ENCODE measurements at places on chromosomes 13 and 19.

DNA sequence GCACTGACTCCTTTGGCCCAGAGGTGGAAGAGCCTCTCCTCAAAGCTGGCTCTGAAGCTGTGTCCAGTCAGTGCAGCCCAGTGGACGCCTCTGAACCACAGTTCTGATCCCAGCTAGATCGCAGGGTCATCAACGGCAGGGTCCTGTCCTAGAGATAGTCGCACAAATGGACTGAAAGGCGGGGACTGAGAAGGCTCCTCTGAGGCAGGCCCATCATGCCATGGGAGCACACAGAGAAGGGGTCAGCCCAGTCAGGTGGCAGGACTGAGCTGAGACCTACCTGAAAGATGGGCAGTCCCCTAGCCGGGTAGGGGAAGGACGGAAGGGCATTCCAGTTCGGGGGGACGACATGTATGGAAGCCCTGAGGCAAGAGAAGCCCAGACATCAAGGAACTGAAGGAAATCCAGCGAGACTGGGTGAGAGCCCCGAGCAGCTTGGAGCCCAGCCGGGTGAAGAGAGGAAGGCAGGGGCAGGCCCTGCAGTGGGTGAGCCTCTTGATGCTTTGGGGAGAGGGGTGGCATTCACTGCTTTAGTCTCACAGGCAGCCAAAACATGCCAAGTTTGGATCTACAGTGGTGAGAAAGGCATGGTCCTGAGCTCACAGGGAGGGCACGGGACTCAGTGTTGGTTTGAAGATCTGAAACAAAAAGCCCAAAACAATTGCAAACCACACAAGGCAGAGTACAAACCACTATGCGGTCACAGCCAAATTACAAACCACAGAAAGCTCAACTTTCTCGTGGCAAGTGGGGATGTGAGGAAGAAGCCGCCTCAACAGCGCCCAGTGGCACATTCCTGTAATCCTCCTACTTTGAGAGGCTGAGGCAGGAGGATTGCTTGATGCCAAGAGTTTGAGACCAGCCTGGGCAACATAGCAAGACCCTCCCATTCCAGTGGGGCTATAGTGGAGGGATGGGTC lies 10.0 kb downstream of the CALM3 start:
- DNase-seq, result no peak

DNA sequence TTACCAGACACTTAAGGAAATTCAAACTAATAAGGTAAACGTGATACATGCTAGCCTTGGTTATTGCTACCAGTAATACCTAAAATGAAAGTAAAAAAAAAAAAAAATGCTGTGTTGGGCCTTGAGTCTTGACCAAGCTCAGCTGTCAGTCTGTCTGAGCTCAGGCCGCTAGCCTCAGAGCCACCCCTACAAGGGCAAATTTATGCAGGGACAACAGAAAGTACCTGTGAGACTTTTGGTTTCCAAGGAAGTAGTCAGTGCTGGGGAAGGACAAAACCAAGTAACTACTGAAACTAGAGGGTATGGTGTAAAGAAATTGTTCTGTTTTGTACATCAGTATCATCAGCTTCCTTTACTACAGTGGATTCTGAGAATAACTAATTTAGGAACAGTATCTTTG lies 134.3 kb upstream of the SLITRK5 start:
- no peak for DNase-seq

DNA sequence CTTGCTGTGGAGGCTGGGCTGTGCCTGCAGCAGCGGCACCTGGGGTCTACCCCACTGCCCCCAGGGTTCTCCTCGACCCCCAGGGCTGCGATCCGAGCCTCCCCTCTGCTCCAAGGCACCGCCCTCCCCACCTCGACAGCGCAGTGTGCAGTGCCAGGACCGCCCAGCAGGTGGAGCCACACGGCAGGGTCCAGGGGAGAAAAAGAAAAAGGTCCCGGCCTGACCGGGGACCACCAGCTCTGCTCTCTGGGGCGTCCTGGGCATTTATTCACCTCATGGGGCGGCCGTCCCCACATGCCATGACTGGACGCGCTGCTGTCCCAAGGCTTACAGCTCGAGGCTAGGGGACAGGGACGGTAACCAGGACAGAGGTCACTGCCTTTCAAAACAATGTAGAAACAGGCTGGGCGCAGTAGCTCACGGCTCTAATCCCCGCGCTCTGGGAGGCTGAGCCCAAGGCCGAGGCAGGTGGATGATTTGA lies 10.6 kb downstream of the REXO1 start:
- no peak for DNase-seq

DNA sequence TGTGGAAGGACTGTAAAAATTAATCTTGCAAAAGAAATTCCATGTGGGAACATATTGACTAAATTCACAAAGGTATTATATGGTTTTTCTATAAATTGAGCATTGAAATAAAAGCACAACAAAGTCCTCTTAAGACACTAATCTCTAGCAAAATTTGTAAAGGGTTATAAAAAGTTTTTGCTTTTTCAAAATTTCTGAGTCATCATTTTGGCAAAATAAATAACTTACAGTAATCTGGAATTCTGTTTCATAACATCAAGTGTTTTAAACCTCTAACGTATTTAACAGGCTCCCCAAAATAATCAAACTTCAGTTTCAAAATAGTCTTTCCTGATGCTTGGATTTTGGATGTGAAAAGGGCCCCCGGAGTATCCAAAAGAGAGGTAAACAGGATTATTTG lies 26.0 kb downstream of the MED4 start:
- no peak for DNase-seq

DNA sequence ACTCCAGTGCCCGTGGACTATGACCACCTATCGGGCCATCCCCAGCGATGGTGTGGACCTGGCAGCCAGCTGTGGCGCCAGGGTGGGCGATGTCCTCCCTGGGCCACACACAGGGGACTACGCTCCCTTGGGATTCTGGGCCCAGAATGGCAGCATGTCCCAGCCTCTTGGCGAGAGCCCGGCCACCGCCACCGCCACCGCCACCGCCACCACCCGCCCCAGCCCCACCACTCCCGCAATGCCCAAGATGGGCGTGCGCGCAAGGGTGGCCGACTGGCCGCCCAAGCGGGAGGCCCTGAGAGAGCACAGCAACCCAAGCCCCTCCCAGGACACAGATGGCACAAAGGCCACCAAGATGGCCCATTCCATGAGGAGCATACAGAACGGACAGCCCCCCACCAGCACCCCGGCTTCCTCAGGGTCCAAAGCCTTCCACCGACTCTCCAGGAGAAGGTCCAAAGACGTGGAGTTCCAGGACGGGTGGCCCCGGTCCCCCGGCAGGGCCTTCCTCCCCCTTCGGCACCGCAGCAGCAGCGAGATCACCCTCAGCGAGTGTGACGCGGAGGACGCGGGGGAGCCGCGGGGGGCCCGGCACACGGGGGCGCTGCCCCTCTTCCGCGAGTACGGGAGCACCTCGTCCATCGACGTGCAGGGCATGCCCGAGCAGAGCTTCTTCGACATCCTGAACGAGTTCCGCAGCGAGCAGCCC lies 142.3 kb downstream of the DPF1 start:
- DNase-seq, result no peak

- no peak for DNase-seq
Observed at GRCh38 chr19:1907563-1908363, 2.6 kb downstream of the ADAT3 start.

GRCh38 chr19:2187159-2187558 lies 23.4 kb downstream of the DOT1L start:
- no peak for DNase-seq

- DNase-seq, result peak; percentile 23
Observed at GRCh38 chr19:50377051-50377461, 799 bp downstream of the NR1H2 start.

DNA sequence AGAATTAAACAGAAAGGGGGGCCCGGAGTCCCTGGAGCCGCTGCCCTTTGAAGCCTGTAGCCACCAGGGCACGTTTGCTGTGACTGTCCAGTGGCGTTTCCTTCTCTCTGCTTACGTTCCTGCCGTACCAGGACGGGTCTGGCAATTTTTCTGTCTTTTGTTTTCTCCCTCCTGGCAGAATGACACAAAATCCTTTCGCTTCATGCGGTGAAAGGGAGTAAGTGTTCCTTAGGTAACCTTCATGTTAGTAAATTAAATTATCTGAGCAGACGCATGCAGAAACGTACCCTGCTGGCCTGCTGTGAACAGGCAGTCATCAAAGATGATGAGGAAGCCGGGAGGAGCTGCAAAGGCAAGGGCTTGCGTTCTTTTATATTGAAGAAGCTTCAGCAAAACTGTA lies 299.3 kb upstream of the ARGLU1 start:
- no peak for DNase-seq

DNA sequence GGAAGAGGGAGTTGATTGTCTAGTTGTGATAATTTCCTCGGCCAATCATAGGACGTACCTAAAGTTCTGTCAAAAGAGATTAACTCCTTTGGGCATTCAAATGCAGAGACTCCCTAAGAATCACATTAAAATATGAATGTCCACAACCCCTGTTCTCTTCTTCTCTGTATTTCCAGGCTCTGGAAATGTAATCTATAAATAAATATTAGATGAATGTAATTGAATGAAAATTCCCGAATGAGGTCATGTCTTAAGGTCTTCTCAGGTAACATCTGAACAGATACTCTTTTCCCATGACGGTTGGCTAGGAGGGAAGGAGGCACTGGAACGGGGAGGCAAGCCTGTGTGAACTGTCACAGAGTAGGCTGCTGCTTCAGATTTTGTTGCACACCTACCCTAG lies 145.2 kb downstream of the OXGR1 start:
- DNase-seq, result no peak

DNA sequence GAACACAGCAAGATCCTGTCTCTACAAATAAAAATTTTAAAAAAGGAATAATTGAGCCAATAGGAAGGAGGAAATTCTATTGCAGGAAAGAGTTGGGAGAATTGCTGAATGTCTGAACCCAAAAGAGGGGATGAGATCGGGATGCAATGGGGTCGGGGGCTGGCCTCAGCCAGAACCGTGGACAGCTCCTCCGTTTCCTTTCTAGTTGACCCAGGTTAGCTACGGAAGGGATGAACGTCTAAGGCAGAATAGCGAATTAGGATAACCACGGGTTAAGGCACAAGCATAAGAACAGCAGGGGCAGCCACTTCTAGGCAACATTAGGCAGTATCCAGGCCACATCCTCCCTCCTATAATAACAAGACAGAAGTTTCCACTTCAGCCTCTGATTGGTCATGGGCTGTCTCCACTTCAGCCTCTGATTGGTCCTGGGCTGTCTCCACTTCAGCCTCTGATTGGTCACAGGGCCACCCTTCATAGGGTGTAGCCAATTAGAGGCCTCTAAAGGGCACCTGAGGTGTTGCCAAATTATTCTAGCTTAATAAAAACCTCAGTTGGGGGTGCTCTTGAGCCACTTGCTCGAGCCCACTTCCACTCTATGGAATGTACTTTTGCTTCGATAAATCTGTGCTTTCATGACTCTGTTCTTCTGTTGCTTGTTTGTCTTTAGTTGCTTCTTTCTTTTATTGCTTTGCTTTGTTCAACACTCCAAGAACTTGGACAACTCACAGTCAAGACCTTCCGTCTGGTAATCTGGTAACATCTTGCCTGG lies 24.9 kb upstream of the TPM4 start:
- DNase-seq, result no peak

- DNase-seq, result no peak
Observed at GRCh38 chr19:18385675-18386542, at the start of gene GDF15. Gene GDF15, plus strand, starts transcription at chr19:18386158. Its CDS starts 32 bp downstream, at chr19:18386190.

DNA sequence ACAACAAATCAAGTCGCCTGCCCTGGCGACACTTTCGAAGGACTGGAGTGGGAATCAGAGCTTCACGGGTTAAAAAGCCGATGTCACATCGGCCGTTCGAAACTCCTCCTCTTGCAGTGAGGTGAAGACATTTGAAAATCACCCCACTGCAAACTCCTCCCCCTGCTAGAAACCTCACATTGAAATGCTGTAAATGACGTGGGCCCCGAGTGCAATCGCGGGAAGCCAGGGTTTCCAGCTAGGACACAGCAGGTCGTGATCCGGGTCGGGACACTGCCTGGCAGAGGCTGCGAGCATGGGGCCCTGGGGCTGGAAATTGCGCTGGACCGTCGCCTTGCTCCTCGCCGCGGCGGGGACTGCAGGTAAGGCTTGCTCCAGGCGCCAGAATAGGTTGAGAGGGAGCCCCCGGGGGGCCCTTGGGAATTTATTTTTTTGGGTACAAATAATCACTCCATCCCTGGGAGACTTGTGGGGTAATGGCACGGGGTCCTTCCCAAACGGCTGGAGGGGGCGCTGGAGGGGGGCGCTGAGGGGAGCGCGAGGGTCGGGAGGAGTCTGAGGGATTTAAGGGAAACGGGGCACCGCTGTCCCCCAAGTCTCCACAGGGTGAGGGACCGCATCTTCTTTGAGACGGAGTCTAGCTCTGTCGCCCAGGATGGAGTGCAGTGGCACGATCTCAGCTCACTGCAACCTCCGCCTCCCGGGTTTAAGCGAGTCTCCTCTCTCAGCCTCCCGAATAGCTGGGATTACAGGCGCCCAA lies at the start of gene LDLR:
Gene LDLR, plus strand, starts transcription at position 210 of the 760 bp plus-strand sequence. Its CDS starts 86 bp downstream, at position 296.
- peak; percentile 87 for DNase-seq

DNA sequence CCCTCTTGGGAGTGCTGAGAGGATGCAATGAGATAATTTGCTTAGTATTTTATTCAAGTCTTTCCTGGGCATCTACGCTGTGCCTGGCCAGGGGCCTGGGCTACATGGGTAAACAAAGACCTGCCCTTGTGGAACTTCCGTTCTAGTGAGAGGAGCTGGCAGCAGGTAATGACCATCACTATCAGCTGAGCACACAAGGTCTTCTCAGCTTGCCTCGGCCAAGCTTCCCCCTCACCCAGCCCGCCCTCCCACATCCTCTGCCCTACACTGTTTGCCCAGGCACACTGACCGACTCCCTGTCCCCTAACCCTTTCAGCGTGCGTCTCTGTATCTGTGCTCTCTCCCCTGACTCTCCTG lies 8.6 kb upstream of the FKRP start:
- DNase-seq, result peak; percentile 25

DNA sequence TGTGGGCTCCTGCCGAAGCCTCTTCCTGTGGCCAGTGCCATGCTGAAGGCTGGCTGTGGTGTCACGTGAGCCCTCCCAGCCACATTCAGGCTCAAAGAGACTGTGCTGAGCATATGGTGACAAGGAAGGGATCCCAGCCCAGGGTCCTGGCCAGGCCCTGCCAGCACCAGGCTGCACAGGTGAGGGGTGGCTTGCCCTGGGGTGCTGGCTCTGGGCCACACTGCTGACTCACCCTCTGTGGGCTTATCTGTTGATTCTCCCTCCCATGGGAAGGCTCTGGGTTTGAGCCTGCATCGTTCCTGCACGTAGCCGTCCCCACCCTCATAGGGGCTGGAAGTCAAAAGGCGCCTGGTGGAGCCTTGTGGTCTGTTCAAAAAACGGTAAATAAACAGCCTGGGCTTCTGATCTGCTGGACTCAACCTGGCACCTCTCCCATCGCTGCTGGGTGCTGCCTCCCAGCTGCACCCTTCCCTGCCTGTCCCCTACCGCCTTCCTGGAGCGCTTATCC lies 31.1 kb downstream of the DNM2 start:
- DNase-seq, result peak; percentile 78

- DNase-seq, result no peak
Observed at GRCh38 chr19:1524287-1524971, 552 bp downstream of the PLK5 start.

DNA sequence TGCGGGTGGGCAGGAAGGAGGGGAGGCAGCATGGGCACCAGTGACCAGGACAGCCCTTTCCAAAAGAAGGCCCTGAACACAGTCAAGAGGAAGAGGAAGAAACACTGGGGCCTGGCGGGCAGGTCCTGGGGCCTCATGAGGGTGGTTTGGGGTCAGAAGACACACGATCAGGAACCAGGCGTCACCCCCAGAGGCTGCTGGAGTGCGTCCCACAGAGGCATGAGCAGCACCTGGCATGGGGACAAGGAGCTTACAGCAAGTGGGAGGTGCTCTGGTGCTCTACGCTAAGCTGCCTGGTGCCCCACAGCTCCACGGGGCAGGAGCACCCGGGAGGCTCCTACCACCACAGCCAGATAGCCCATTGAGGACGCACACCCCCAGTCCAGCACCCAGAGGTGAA lies 20.0 kb downstream of the ELL start:
- DNase-seq, result peak; percentile 18

GRCh38 chr19:3565139-3565538 lies 7.6 kb upstream of the HMG20B start:
- DNase-seq, result no peak

All from NCI-H2029 (cell line).